ENCODE measurements at places on chromosomes 12 and 14. TPM values are rescaled to one million over a fixed set of nuclear protein-coding genes. Genes with fewer than 3 reads are reported as not detected.

- no peak for DNase-seq
Observed at GRCh38 chr12:94534774-94535509, 75.3 kb upstream of the CEP83 start.

GRCh38 chr14:31297701-31298344, 90.2 kb upstream of the HECTD1 start:
- no peak for DNase-seq

DNA sequence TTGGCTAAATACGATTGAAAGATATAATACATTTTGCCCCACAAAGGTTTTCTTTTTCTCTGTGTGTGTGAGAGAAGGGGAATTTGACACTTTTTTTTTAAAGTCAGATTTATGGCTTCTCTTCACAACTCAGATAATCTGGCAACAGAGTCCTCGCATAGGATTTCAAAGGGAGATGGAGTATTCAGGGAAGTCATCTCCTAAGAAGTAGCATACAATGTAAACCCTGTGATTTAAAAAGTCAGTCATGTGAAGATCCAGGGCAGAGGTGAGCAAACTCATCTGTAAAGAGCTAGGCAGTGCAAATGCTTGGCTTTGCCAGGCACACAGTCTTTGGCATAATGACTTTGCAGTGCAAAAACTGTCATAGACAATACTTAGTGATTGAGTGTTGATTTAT, 1526.3 kb downstream of the AACS start:
- no peak for DNase-seq

- DNase-seq = no peak
Observed at GRCh38 chr14:92223025-92223424, 99.9 kb upstream of the SLC24A4 start.

DNA sequence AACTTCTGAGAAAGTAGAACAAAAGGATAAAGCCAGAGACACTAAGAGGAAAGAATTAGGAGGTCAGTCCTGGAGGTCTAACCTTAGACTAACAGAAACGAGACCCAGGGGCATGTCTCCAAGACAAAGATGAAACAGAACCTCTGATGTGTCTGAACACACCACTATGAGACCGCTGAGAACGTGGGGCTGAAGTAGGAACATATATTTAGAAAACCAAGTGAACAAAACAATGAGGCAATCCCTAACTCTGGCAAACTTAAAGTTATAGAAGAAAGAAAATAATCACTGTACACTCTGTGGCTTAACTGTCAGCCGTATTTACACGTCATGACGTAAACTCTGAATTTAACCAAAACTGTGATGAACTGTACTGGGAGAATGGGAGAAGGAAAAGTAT, 17.9 kb downstream of the KCTD10 start:
- DNase-seq = no peak

GRCh38 chr14:35229792-35230089, 62.4 kb upstream of the PSMA6 start:
- DNase-seq = no peak

DNA sequence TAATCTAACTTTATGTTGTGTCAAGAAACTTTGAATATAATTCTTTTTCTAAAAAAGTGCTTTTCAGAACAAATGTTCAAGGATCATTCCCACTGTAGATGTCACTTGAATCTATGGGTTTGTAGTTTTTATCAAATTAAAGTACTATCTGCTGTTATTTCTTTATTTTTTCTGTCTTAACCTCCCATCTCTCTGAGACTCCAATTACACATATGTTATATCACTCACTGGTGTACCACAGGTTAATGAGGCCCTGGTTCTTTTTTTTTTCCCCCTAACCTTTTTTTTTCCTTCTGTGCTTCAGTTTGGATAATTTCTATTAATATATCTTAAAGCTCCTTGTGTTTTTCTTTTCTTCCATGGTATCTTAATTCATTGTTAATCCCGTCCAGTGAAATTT, 279.9 kb upstream of the RGS6 start:
- DNase-seq = no peak

Gene CABP1
- total RNA-seq = 8.0 TPM

DNA sequence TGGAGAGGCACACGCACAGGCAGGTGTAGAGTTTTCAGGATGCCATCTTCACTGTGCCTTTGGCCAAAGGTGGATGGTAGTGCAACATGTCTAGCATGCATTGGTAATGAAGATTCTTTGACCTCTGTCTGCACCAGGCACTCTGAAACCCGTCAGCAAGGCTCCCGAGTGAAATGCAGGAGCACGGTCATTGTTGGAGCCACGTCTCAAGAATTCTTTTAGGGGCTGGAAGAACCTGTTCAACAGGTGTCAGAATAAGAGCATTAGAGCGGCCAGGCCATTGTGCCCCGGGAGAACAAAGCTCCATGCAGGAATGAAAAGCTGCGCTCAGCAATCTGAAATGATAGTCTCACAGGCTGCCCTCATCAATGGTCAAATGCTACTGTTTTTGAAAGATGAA, 40.2 kb upstream of the DICER1 start:
- DNase-seq = no peak

DNA sequence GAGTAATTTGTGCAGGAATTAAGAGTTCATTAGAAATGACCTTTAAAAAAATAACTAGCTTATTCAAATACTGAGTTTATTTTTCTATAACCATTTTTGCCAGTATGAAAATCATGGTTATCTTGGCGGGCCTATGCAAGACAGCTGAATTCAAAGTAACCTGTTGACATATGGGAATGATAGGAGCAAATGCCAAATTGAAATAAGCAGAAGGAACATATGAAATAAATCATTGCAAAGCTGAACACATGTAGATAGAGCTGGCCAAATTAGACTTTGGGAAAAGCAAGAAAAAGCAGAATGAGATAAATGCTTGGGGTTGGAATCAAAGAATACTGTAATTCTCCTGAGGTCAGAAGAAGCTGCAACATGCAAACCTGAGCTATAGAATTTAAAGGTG, 372.5 kb downstream of the ADAMTS20 start:
- no peak for DNase-seq

- no peak for DNase-seq
Observed at GRCh38 chr14:29242755-29243754, 476.5 kb downstream of the FOXG1 start.

Gene RFLNA
- 0.10 TPM for total RNA-seq

DNA sequence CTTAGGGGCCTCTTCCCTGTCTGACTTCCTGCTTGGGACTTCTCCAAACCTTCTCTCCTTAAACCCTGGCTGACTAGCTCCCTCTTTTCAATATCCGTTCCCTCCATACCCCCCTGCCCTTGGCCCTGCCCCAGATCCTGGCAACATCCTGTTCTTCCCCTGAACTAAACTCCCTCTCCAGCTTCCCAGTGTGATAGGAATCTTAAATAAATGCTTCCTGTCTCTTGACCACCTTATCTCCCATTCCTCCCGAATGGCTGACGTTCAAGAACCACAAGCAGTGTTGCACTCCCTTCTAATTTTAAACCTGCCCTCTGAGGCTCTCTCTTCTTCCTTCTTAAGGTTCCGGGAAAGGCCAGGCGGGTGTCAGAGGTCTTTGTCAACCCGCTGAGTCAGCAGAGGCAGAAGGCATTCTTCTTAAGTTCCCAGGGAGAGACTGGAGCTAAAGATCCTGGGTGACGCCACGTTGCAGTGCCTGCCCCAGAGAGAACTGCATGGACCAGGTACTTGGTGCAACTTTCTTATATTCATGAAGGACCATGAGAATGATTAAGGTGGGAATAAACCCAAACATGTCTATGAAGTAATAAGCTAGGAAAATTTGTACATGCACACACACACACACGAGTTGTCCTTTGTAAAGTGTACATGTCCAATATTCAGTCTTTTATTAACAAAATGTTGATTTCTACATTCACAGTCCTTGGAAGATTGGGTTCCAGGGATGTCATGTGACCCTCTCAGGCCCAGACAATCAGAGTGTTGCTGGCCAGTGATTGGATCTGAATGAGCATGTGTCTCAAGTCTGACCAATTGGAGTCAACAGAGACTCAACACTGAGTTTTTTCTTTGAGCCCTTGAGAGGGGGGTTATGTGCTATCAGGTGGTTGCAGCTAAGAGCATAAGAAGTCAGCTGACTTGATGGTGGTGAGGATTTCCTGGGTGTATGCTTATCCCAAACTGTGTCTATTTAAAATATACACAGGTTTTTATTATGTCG, 420.2 kb upstream of the TBX3 start:
- peak; percentile 39 for DNase-seq

Gene FGD4
- total RNA-seq = 21.7 TPM

Gene IL31
- total RNA-seq = not detected

Gene INHBC
- total RNA-seq = not detected

GRCh38 chr12:14691560-14691959, 4.8 kb downstream of the GUCY2C start:
- DNase-seq = peak; percentile 37

GRCh38 chr14:33364466-33364865, 425.8 kb downstream of the NPAS3 start:
- no peak for DNase-seq

DNA sequence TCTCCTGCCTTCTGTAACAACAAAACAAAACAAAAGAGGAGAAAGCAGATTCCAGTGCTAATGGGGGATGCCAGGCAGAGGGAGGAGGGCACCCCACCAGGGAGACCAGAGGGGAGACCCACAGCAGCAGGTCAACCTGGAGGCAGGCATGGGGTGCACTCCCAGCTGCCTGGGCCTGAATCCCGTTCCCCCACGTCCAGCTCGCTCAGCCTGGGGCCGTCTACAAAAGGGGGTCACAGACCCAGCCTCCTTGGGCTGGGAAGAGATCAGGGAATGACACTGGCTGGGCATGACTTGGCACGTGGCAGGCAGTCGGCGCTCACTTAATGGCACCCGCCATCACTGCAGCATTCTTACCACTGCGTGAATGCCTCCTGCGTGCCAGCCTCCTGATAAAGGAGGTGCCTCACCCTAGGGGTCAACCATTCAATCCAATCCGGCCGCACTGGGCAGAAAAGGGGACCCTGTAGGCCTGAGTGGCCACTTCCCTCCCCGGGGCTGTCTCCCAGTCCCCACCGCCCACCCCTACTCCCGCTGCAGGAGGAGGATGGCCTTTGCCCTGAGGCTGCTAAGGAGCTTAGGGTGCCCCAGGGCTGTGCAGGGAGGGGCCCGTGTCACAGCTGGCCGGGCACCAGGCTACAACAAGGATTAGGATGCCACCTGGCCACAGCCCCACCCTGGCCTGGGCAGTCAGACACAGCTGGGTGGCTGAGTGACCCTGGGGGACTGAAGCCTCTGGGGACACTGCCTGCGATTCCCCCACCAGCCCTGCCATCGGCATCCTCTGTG, 87.5 kb downstream of the NCOR2 start:
- peak; percentile 49 for DNase-seq

DNA sequence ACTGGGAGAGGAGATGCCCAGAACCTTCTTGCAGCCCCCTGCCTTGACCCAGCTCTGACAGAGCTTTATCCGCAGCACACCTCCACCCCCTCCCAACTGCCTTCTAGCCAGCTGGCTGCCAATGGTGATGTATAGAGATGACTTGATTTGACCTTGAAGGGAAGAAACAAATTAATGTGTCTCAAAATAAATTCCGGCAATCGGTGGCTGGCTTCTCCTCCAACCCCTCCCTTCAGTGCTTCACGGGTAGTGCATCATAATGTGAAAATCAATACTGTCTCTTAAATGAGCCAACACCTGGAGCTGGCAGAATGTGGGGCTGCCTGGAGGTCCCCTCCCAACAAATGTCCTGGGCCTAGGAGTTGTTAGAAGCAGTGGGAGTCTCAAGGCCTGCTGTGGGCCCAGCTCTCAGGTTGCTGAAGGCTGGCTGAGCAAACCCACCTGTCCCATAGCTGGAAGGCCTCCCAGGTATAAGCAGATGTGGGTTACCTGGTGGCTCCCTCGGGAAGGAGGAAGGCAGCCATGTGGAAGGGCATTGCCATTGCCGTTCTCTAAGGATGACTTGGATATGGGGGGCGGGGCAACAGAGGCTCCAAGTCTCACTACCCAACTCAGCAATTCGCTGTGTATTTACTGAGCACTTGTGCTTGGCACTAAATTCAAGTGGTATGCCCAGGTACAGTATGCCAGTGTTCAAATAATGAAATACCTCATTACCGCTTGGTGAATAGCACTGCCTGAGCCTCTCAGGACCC, 23.2 kb downstream of the HSPB8 start:
- DNase-seq = no peak

GRCh38 chr12:39958377-39958776, 147.5 kb downstream of the SLC2A13 start:
- no peak for DNase-seq

DNA sequence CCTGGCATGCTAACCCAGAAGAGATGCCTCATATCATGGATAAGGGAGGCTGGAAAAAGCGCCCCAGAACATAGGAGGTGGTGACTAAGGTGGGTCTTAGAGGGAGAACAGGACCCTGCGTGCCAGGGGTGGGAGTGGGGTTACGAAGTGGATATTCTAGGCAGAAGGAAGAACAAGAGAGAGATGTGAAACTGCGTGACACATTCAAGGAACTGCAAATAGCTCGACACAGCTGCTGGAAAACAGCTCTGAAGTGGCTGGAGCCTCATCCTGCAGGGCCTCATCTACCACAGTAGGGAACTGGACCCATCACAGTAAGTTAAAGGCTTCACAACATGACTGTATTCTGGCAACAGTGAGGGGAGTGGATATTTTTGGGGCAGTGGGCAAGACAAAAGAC, 61.1 kb downstream of the RNF34 start:
- DNase-seq = peak; percentile 18

DNA sequence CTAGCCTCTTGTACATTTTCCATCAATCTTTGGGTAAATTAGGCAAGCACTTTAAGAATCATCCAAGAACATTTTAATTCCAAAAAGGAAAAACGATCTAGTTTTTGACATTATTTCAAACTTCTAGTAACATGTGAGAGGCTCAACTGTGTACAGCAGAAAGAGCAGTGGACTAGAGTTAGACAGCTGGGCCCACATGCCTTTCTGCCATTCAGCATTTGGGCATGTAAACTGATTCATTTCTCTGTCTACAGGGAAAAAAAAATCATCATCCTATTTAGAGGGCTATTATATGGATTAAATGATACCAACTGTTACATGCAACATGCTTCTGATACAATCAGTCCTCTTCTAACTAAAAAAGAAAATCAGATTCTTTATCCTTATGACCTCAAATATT, 17.7 kb downstream of the ATP2B1 start:
- DNase-seq = no peak

Gene PTPRB
- 34.4 TPM for total RNA-seq

DNA sequence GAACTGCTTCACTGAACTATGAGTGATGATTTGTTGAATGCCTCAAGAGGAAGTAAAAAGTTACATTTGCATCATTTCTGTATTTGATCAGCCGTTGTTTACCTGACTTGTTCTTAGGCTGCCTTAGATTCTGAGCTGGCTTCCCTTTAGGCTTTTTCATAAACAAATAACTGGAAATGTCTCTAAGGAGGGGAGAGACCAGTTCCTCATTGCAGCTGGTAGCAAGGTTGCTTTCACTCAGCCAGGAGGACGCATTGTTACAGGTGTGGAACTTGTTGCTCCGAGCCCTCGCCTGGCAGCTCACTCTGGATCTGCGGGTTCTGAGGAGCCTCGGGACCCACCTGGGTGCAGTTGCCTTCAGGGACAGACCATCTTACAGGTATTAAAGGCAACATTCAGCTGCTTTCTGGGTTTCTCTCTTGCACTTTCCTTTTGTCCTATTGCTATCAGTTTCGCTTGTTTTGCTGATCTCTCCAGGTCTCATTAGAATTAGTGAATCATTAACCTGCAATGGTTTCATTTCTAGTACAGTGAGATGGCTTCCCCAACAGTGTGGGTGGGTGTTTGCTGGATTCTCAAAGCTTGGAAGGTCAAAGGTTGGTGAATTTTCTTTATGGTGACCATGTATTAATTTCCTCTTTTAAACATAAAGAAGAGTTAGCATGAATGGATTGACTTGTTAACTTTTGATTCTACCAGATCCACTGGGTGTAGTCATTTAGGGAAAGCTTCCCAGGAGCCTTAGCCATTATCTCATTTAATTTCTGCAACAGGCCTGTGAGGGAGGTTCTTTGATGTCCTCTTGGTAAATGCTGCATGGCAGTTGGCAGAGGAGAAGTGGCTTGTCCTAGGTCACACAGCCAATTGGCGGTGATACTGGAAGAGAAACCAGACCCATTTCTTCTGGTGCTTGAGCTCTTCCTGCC, at the start of gene PLEKHG7:
Gene PLEKHG7 (plus strand): TSS at position 236 of the 926 bp plus-strand sequence. CDS start 3,643 bp downstream, outside the sequence.
- no peak for DNase-seq

All from left ventricle myocardium superior (tissue), 1 donor.